ENCODE measurements at places on chromosomes 5 and 9.

DNA sequence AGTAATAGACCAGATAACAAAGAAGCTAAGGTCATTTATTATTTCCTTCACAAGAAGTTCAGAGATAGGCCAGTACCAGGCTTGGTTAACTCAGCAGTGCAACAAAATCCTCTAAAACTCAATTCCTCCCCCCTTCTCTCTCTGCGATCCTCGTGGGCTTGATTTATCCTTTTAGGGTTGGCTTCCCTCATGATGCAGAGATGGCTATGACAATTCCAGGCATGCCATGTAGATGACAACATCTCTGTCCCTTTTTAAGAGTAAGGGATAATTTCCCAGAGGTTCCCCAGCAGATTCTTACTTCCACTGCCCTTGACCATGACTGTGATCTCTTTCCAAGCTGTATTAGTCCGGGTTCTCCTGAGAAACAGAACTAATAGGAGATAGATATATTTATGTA, 28.7 kb upstream of the DAP start:
- no peak for DNase-seq

DNA sequence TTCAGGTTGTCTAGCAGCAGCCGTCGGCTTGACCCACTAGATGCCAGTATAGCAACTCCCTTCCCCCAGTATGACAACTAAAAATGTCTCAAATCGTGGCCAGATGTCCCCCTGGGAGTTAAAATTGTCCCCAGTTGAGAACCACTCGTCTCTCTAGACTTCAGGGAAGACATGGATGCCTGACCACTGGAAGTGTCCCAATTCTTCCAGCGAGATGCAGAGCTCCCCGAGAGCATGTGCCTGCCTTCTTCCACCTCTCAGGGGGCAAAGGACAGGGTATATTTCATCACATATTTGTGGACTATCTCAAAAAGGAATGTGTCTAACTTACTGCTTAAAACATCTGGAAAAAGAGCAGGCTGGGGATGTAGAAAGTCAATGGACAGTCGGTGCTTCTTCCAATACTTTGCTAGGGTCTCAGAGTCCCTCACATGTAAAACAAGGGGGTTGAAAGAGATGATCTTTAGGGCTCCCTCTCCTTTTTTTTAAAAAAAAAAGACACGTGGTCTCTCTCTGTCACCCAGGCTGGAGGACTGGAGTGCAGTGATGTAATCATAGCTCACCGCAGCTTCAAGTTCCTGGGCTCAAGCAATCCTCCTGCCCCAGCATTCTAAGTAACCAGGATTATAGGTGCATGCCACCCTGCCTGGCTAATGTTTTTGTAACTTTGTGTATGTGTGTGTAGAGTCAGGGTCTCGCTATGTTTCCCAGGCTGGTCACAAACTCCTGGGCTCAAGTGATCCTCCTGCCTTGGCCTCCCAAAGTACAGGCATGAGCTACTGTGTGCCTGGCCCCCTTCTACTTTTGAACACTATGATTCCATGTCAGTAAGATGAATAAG, 190.6 kb downstream of the DAB2IP start:
- no peak for DNase-seq

DNA sequence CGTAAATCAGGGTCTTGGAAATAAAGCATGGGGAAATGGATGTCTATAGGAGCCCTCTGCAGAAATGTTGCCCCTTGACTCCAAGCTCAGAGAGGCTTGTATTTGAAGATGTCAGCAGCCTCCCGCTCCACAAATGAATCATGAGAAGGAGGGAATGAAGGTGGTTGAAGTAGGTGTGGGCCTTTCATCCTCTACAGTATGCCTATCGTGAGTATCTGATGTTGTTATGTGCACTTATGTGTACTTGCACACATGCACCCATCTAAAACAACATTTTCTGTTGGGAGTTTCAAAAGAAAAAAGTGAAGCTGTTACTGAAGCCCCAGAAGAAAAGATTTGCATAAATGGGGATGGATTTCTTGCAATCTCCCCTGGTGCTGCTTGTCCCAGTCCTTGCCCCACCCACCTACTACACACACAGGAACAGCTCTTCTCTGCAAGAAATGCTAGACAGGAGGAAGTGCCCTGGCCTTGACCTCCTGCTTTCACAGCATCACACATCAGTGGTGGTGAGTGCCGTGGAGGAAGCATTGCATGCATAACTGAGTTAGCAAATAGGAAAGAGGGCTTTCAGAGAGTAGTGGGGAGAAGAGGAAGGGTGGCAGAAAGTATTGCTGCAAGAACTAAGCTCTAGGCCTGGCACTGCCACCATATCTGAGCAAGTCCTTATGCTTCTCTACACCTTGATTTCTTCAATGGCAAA, 156.1 kb downstream of the SNX18 start:
- DNase-seq = no peak

GRCh38 chr9:133666845-133667244, 30.7 kb downstream of the DBH start:
- no peak for DNase-seq

DNA sequence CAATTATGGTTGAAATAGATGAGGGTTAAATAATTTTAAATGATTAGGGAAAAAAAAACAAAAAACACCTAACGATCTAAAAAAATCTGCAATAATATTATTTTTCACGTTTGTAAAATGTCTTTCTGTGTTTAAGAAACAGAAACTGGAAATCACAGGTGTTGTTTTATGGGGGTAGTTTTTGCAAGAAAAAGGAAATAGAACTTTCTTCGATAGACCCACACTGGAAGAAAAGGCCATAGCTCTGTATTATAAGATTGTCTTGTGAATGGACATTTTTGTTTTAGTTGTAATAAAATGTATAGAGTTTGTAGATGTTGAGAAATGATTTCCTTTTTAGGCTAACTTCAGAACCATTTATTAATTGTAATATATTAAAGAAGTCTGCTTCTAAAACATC, 5.5 kb downstream of the CSNK1G3 start:
- no peak for DNase-seq

All from foreskin melanocyte (primary cell).